ENCODE measurements at places on chromosomes 2 and 18.

GRCh38 chr2:53334610-53335009 is 433.0 kb upstream of the CHAC2 start:
- DNase-seq: no peak

DNA sequence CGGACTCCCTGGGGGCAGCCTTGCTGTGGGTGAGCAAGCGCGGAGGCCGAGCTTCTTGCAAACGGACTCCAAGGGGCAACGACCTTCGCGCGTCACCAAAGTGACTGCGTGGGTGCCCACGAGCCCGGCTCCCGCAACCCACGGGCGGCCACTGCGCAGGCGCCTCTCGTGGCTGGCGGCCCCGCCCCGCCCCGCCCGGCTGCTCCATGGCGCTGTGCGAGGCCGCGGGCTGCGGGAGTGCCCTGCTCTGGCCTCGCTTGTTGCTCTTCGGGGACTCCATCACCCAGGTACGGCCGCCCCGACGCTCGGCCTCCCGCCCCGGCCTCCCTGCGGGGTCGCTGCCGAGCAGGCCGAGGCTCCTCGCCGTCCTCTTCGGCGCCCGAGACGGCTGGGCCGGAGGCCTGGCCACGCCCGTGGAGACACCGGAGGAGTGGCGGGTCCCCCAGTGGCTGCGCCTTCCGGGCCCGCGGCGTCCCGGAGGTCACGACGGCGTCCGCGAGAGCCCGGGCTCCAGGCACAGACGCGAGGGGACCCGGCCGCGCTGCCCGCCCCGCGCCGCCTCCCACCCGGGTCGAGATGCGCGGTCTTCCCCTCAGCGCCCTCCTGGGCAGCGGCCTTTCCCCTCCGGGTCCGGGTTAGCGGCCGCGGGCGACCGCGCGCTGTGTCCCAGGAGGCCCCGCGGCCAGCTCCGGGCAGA is at the start of gene IAH1:
Gene IAH1 (plus strand): TSS at position 191 of the 697 bp plus-strand sequence. CDS start 16 bp downstream, at position 207.
- no peak for DNase-seq

DNA sequence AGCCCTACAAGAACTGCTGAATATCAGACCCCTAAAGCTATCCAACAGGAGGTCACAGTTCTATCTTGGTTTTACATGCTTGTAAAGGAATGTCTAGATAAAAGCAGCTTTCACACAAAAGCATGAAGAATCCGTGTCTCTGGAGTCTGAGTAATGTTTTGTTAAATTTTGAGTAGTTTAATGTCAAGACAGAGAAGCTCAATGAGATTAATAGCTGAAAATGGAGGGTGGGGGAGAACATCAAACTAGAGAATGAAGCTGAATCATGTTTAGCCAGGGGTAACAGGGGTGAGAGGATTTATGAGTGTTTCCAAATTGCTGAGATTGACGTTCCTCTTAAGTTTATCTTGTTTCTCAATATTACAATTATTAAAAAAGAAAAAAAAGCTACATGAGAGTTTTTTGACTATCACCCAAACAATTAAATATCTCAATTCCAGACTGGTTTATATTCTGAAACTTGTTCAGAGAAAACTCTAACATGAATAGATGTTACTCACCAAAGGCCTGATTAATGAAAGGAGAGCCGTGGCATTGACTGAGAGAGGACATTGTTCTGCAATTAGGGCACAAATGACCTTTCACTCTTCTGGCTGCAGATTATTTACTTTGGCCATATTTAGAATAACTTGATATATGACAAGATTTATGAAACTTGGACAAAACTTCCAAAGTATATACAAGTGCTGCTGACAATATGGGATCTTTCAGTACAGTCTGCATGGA is 266.4 kb upstream of the ETAA1 start:
- no peak for DNase-seq

- DNase-seq: peak; percentile 77
These were observed 15.5 kb downstream of the PXDN start for GRCh38 chr2:1728821-1729220.

DNA sequence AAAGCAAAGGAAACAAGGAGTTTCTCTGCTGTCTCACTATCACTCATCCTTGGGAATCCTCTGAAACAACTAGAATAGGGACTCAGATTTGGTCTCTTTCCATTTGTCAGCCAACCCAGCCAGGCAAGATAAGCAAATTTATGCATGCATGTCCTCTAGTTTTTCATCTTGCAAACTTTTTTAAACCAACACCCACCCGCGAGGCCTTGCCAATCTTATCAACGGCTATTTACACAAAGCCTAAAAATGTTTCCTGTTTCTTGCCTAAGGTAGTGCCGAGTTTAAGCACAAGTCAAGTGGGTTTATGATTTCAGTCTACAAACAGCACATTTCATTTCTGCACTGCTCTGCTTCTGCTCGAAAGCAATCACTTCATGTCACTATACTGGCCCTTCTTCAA is 240.9 kb downstream of the STK39 start:
- no peak for DNase-seq
